ENCODE measurements at places on chromosomes 3 and 15. TPM values are rescaled to one million over a fixed set of nuclear protein-coding genes. Genes with fewer than 3 reads are reported as not detected.

Gene CPN2
- not detected for total RNA-seq

Gene DUOX2
- 0.02 TPM for total RNA-seq

Gene TLNRD1
- 10.5 TPM for total RNA-seq

Gene TIMP4
- total RNA-seq, result 10.9 TPM

Gene EXD1
- not detected for total RNA-seq

Gene HTR3E
- total RNA-seq, result not detected

Gene SCAANT1
- not detected for total RNA-seq

Gene GATM
- total RNA-seq, result 2.1 TPM

Data from A549 treated with CpdA at 1 μM for 4 hours (cell line).